ENCODE measurements at places on chromosomes 3 and 15. TPM values are rescaled to one million over a fixed set of nuclear protein-coding genes. Genes with fewer than 3 reads are reported as not detected.

DNA sequence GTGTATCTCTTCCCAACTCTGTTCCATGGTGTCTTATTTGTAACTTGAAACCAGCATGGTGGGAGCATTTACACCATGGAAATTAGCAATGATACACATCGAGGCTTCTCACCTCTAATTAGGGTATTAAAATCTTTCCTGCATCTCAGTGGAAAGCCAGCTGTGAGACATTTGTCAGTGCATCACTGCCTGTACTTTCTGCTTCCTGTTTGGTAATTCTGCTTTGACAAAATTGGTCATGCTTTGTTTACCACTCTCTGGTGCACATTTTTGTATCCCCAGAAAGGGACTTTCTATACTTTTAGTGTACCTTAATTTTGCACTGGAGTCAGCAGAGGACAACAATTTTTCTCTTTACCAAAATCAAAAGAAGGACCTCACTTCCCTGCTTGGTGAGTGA lies 402.1 kb downstream of the PDCD6IP start:
- no peak for DNase-seq

- DNase-seq: no peak
These were observed 78.5 kb downstream of the PPARG start for GRCh38 chr3:12367346-12367745.

The COL8A1 gene
- 0.10 TPM for total RNA-seq

GRCh38 chr3:155047672-155048071 lies 32.4 kb upstream of the MME start:
- no peak for DNase-seq

GRCh38 chr3:195208631-195209030 lies 62.3 kb downstream of the XXYLT1 start:
- DNase-seq: no peak

GRCh38 chr3:66442254-66443117 lies 58.3 kb downstream of the LRIG1 start:
- no peak for DNase-seq

DNA sequence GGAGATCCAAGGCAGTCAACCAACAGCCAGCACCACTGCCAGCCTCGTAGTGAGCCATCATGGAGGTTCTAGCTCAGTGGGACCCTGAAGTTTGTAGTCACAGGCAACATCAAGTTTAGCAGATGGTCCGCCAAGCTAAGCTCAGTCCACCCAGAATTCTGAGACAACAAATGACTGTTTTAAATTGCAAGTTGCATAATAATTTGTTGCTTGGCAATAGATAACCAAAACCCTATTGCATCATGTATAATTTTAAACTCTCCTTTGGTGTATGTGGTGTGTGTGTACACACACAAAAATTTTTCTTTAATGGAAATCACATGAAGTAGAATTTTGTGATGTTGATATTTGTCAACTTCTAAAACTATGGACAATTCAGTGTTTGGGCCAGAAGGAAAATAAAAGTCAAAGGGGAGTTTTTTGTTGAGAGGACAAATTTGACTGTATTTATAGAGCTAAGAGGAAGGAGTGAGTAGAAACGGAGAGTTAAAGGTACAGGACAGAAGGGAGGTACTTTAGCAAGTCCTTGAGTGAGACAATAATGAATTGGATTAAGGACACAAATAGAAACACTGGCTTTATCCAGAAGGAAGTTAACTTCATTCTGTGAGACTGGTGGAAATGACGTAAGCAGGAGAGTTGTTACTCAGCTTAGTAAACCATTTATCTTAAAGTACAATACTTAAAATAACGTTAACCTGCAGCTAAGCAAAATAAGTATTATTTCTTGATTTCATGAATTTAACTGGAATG lies 83.6 kb downstream of the NCEH1 start:
- DNase-seq: no peak

DNA sequence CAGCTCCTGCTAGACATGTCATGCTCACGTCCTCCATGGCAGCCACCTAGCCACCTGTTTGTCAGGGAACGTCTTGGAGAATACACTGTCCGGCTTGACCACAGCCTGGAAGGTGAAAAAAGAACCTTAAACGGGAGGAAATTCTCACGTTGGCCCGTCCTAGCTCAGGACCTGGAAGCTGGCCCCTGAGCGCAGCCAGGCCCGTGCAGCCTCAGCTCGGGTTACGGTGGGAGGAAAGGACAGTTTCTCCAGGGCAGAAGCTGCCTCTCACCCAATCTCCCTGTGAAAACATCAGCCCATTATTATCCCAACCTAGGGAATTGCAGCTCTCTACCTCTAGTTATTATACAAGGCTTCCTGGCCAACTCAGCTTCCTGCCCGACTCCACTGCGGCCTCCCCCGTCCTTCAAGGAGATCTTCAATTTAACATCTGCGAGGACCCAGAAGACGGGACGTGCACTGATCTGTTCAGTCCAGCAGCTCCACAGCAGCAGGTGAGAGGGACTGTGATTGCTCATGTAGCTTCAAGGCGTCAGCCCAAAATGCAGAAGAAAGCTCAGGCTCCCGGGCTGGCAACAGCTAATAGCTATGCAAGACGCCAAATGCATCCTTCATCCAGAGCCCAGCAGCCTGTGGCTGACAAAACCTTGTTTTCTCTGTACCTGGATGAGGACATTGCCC lies 84.7 kb downstream of the ADAMTS17 start:
- DNase-seq: no peak

The LYZL4 gene
- not detected for total RNA-seq

The STOML1 gene
- 7.2 TPM for total RNA-seq

The CILP gene
- total RNA-seq: 0.05 TPM
